ENCODE measurements at places on chromosomes 1 and 21. TPM values are rescaled to one million over a fixed set of nuclear protein-coding genes. Genes with fewer than 3 reads are reported as not detected.
A peak's percentile ranks its signal among the peaks of the same experiment; 100 is the strongest.

GRCh38 chr1:242651817-242652216 lies 127.3 kb upstream of the PLD5 start:
- no peaks in the 10 kb centered on the region for H3K36me3 ChIP-seq
- no peaks in the 10 kb centered on the region for H3K27me3 ChIP-seq
- no peak overlapping the region for H3K4me3 ChIP-seq
- no peak for DNase-seq
- H3K4me1 ChIP-seq, result no peaks in the 10 kb centered on the region

- H3K27ac ChIP-seq, result no peak overlapping the region
- H3K36me3 ChIP-seq, result no peaks in the 10 kb centered on the region
- H3K4me3 ChIP-seq, result no peak overlapping the region
These were observed 11.3 kb upstream of the RPL5 start for GRCh38 chr1:92820551-92820950.

- H3K27ac ChIP-seq, result no peak overlapping the region
- H3K4me1 ChIP-seq, result no peaks in the 10 kb centered on the region
- DNase-seq, result peak; percentile 32
- H3K36me3 ChIP-seq, result no peaks in the 10 kb centered on the region
These were observed 55.0 kb upstream of the PAXBP1 start for GRCh38 chr21:32826329-32827167.

DNA sequence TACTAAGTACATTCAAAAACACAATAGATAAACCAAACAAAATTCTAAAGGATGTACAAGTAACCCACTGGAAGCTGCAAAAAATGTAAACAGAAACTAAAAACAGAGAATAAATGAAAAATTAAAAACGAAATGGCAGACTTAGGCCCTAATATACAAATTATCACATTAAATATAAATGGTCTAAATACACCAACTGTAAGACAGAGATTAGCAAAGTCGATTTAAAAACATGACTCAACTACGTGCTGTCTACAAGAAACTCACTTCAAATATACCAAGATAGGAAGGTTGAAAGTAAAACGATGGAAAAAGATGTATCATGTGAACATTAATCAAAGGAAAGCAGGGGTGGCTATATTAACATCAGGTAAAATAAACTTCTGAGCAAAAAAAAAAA lies 23.1 kb downstream of the SLC19A1 start:
- no peak for DNase-seq
- H3K36me3 ChIP-seq, result no peaks in the 10 kb centered on the region
- H3K4me1 ChIP-seq, result no peaks in the 10 kb centered on the region
- no peak overlapping the region for H3K4me3 ChIP-seq

GRCh38 chr21:44049182-44049581 lies 37.1 kb downstream of the TRAPPC10 start:
- no peak overlapping the region for H3K27ac ChIP-seq
- H3K4me1 ChIP-seq, result no peaks in the 10 kb centered on the region
- no peak for DNase-seq
- no peaks in the 10 kb centered on the region for H3K36me3 ChIP-seq

GRCh38 chr1:245984390-245985155 lies 522.5 kb downstream of the SMYD3 start:
- H3K27me3 ChIP-seq, result no peaks in the 10 kb centered on the region
- no peak overlapping the region for H3K27ac ChIP-seq
- H3K4me1 ChIP-seq, result no peaks in the 10 kb centered on the region
- H3K36me3 ChIP-seq, result no peaks in the 10 kb centered on the region
- no peak for DNase-seq

DNA sequence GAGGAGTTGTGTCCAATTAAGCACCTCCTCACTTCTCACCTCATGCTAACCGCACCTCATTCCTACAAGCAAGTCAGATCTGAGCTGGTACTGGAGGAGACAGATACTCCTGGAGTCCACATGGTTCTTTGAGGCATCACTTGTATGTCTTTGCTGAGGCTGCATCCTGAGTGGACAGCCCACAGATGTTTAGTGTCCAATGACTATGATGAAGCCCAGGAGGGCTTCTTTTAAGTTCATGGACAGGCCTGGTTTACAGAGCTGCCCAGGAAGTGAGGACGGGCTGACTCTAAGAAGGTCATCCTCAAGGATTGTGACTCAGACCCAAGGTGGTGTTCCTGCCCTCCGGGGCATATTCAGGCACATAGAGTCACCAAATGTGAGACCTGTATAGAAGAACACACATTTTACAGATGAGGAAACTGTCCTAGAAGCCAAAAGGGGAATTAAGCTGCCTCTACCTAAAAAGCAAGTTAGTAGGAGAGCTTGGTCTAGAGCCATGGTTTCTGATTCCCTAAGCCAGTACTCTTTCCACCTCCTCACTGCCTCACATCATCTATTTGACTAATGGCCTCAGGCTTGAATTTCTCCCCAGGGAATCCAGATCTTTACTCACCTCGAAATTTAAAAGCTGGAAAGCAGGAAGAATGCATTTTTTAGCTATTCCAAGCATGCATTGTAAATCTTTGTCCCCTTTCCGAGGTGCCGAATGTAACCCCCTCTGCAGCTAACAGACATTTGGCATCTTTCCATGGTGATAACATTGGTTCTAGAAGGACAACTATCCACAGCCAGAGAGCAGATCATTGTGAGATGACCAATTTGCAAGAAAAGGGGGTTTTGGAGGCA lies 228.1 kb downstream of the OMA1 start:
- DNase-seq, result no peak
- no peaks in the 10 kb centered on the region for H3K27me3 ChIP-seq
- H3K4me3 ChIP-seq, result no peak overlapping the region

GRCh38 chr1:19322481-19322880 lies 10.4 kb downstream of the SLC66A1 start:
- H3K4me1 ChIP-seq, result no peaks in the 10 kb centered on the region
- H3K27ac ChIP-seq, result no peak overlapping the region
- no peak overlapping the region for H3K4me3 ChIP-seq
- H3K36me3 ChIP-seq, result peaks cover 1% of the 10 kb centered on the region
- no peak for DNase-seq

The GPR3 gene
- not detected for total RNA-seq

The RAVER2 gene
- 8.2 TPM for total RNA-seq

The CFHR2 gene
- total RNA-seq, result not detected
